ENCODE measurements at places on chromosomes 7 and 10. TPM values are rescaled to one million over a fixed set of nuclear protein-coding genes. Genes with fewer than 3 reads are reported as not detected.
A peak's percentile ranks its signal among the peaks of the same experiment; 100 is the strongest.

- DNase-seq = no peak
Observed at GRCh38 chr10:82874671-82875070, 999.7 kb downstream of the NRG3 start.

- peak; percentile 68 for DNase-seq
Observed at GRCh38 chr10:6580279-6581029, 378 bp upstream of the PRKCQ start.

- peak; percentile 78 for DNase-seq
Observed at GRCh38 chr10:133224756-133225372, 5.2 kb upstream of the UTF1 start.

GRCh38 chr7:156668130-156668741 lies 27.7 kb downstream of the RNF32 start:
- DNase-seq = no peak

GRCh38 chr10:79448732-79449049 lies 3.3 kb upstream of the ZCCHC24 start:
- no peak for DNase-seq

DNA sequence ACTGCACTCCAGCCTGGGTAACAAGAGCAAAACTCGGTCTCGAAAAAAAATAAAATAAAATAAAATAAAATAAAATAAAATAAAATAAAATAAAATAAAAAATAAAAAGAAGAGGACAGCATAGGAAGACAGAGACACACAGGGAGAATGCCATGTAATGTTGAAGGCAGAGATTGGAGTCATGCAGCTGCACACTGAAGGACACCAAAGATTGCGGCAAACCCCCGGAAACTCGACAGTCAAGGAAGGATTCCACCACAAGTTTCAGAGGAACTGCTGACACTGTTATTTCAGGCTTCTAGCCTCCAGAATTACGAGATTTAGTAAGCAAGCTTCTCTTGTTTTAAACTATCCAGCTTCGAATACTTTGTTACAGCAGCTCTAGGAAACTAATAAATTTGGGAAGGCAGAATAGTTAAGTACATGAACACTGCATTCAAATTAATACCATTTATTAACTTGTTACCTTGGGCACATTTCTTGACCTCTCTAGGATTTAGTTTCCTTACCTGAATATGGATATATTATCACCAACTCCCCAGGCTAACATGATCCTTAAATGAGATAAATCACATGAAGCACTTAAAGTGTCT lies 9.5 kb downstream of the CPED1 start:
- no peak for DNase-seq

DNA sequence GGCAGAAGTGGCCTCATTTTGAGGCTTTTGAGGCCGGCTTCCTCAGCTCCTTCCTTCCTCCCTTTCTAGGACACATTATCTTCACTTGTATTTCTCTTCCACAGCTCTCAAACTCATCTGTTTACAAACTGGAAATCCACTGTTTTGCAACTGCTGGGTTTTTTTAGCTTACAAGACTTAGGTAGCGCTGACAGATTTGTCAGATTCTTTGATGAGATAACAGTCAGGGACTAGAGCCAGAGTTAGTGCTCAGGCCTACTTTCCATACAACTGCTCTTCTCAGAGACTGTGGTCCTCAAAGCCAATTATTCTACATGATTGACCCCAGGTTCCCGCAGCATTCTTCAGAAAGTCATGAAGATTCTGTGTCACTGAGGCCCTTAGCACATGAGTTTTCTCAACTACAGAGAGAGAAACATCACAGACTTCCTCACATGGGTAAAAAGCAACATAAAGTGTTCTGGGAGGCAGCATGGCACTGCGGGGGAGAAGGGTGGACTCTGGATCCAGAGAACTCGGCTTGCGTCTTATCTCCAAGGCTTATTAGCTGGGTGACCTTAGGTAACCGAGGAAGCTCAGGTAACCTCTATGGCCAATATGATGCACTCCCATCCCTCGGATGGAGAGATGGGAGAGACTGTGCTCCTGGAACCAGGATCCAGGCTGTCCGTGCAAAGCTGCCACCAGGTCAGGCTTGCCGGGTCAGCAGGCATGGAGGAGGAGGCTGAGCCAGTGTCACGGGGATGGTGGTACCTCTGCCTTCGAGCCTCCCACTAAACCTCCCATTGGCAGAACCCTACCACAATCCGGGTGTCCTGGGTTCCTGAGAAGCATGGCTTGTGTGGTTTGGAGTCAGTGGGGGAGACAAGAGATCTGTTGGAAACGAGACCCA lies 10.5 kb downstream of the DDC start:
- DNase-seq = no peak

DNA sequence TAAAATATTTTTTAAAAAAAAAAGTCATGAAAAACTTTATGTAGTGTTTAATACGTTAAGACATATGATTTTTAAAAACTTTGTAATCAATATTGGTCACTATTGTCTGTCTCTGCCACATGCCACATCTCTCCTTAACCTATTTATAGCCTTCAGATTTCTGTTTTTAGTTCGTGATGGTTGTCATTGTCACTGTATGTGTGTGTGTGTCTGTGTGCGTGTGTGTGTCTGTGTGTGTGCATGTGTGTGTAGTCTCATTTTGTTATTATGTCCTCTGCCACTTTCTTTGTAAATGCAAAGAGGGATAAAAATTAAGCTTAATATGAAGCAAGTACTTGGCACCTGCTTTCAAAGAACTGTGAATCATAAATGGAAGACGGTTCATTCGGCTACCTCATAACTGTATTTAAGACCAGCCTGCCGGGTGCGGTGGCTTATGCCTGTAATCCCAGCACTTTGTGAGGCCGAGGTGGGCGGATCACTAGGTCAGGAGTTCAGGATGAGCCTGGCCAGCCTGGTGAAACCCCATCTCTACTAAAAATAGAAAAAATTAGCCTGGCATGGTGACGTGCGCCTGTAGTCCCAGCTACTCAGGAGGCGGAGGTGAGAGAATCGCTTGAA lies 354.0 kb downstream of the ARL4A start:
- DNase-seq = no peak

The HYAL4 gene
- 0.15 TPM for polyA plus RNA-seq

The MYO3A gene
- polyA plus RNA-seq = 7.9 TPM

The AGR2 gene
- polyA plus RNA-seq = 61.1 TPM

The CALCR gene
- 0.92 TPM for polyA plus RNA-seq

The GIGYF1 gene
- 44.1 TPM for polyA plus RNA-seq

The ZNF804B gene
- 0.10 TPM for polyA plus RNA-seq

Data from renal pelvis (tissue), 12 donors.